ENCODE measurements at places on chromosomes 1 and 21.

DNA sequence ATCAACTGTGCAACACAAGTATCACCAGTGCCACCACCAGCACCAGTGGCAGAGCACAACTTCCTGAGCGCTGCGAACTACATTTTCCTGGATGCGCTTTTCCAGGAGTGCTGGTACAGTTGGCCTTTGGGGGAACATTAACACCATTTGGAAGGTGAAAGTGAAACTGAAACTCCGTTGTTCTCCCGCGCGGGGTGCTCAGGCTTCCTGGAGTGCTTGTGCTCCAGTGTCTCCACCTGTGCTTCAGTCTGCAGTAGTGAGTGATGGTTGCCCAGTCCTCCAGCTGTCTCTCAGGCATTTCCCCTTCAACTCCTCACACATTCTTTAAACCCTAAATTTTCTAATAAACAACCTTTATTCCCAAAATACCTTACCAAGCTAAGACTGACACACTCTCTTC, 187.8 kb downstream of the LRRIQ3 start:
- DNase-seq = no peak

DNA sequence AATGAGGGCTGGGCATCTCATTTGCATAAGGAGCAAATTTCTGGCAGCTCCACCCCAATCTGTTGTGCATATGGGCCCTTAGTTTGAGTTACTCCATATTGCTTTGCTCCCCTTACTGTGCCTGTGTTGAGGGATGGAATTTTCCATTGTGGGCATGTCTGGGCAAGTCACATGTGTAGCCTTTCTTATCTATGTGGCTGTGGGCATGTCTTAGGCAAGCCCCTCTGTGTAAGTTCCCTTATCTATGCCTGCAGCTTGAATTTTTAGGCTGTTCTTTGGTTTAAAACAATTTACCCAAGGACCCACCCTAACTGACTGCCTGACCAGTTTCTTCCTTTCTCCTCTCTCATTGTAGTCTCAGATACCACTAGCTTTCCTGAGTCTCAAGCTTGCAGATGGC, 405.7 kb upstream of the NCAM2 start:
- no peak for DNase-seq

DNA sequence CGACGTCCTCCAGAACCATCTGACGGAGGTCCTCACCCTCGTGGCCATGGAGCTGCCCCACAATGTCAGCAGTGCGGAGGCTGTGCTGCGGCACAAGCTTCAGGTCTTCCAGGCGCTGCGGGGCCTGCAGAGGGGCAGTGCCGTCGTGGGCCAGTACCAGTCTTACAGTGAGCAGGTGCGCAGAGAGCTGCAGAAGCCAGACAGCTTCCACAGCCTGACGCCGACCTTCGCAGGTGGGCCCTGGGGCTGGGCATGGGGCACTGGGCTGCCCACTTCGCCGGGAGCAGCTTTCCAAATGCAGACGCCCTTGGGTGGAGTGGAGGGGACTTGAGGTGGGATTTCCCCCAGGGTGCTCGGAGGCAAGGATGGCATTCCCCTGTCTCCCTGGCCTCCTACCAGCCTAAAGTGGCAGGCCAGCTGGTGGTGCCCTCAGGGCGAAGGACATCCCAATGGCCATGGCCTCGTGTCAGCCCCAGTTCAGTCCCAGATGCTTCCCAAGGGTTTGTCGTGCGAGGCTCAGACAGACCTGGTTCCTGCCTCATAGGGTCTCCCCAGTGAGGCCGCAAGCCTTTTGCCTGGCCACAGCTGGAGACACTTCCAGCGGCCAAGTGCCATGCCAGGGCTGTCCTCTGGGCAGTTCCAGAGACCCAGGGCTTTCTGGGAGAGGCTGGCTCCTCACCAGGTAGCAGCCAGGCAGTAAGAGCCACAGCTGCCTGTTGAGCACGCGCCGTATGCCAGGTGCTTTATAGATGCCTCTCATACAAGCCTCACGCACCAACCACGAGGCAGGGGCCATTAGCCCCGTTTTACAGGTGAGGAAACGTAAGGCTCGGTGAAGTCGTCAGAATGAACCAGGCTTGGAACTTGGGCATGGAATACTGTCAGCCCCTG, 27.8 kb downstream of the H6PD start:
- DNase-seq = no peak

DNA sequence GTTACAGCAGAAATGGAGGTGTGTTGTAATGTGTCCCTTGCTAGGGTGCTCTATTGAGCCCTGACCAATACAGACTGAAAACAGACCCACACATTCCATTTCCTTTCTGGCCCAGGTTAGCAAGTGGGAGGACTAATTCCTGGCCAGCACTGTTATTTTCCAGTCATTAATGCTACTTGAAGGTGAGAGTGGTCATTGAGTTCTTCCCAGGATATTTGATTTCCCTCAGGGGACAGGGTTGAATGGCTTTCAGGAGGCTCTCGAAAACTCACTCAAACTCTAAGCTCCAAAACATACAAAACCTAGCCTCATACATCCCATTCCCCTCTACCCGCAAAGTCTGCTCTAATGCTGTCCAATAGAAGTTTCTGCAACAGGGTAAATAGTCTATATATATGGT, 6.2 kb downstream of the LRRC52 start:
- DNase-seq = no peak

- no peak for DNase-seq
These were observed 95.0 kb downstream of the VWA5B1 start for GRCh38 chr1:20385630-20386029.

DNA sequence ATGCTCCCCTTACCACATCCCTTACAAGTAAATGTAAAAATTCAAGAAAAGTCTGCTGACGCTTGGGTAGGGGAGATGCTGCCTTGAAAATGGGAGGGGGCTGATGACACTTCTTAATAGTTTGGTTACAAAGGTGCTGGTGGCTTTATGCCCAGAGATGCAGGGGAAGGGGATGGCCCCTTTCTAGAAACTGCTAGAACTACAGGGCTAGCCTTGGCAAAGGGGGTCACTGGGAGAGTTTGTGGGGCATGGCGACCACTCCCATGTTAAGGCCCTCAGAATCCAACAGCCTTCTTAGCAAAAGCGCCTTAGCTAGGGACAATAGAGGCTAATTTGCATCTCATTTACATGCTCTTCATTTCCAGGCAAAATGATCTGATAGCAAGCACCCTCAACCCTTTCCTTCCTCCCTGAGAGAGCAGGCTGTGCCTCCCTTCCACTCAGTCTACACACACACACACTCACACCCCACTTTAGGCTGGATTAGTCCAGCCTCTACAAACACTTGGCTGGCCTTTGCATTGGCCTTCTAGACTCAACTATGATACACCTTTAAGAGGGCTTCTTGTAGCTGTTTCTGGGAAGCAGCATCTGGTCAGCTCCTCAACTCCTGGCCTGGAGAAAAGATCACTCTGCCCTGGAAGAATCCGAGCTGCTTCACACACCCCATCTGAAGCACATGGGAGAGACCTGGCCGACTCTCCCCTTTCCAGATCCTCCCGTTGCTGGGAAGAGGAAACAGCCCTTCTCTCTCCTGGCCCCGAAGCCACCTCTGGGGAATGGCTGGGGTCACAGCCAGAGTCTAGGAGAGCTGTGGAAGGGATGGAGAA, 1.7 kb downstream of the SEMA6C start:
- DNase-seq = no peak

DNA sequence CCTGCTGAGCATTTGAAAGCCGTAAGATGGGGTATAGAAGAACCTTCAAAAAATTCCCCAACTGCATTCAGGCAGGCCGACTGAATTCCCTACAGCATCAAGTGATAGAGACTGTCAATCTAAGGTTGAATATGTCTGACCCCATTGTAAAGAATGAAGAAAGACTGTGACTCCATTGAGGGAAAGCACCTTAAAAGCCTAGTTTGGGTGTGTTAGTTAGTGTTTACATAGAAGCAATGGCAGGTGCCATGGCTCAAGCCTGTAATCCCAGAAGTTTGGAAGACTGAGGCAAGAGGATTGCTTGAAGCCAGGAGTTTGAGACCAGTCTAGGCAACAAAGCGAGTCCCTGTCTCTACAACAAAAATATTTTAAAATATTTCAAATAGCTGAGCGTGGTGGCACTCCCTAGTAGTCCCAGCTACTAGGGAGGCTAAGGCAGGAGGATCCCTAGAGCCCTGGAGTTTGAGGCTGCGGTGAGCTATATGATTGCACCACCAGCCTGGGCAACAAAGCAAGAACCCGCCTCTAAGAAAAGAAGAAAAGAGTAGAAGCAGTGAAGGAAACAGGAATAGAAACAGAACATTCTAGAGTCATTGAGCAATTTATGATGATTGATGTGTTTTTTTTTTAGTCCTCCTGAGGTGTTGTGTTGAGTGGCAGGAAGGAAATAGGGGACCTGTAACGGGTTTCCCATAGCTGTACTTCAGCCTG, 15.4 kb downstream of the POLR3GL start:
- no peak for DNase-seq

DNA sequence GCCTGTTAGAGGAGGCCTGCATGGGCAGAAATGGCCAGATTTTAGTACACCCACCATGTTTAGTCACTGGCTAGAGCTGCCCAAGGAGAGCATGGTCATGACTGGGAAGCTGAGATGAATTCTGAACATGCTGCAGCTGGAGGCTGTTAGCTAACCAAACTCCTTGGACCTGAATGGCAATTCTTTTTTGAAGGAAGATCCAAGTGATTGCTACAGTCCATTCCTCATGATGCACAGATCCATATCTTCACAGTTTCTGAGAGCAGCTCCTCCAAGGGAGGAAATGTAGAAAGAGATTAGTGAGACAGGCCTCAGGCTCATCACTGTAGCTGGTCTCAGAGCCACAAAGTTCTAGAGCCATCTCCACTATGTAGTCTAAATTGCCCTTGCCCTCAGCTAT, 11.1 kb downstream of the ZFYVE9 start:
- DNase-seq = no peak

All from hepatic stellate cell (primary cell).